Omental fat pad (tissue), 4 donors: ENCODE measurements at places on chromosomes 11 and 22. TPM values are rescaled to one million over a fixed set of nuclear protein-coding genes. Genes with fewer than 3 reads are reported as not detected.

DNA sequence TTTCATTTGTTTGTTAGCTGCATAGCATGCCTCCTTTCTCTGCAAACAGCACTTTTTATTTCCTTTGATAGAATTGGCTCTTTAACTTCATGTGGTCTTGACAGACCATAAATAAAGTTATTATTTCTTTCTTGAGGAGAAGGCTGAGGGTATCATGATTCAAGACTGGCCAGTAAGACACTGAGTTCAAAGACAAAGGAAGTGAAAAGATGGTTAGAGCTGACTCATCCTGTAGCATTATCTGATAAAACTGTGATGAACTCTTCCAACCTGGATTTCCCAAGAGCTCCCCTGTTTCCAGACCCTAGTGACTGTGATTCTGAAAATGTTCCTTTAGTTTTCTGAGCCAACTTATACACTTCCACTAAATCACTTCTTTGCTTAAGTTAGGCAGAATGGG is 179.3 kb upstream of the FAT3 start:
- no peak for DNase-seq

- no peak for DNase-seq
These were observed at the start of gene INPPL1 for GRCh38 chr11:72224564-72225410. TSS of gene INPPL1 (plus strand) at chr11:72224767. CDS start at chr11:72224985, 218 bp downstream.

The RAB38 gene
- 11.8 TPM for total RNA-seq

The OR10D3 gene
- not detected for total RNA-seq

The CNTF gene
- 2.3 TPM for total RNA-seq

The FAT3 gene
- total RNA-seq, result 1.1 TPM

The MYRF gene
- total RNA-seq, result 0.16 TPM

DNA sequence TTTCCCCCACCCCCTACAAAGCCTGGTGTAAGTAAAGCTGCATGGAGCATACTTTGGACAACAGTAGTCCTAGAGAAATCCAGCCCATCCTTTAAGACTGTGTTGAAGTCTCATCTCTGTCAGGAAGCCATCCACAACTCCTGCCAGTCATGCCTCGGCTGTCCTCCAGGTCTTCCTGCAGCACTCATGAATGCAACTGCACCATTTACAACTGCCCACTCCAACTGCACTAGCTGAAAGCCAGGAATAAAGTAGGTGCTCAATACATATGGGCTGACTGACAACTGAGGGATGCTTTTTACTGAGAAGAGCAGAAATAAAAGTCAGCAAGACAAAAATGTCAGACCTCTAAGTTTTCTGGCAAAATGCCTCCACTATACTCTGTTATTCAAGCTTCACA is 27.4 kb downstream of the IL18BP start:
- no peak for DNase-seq
